ENCODE measurements at places on chromosomes 3 and 15.

DNA sequence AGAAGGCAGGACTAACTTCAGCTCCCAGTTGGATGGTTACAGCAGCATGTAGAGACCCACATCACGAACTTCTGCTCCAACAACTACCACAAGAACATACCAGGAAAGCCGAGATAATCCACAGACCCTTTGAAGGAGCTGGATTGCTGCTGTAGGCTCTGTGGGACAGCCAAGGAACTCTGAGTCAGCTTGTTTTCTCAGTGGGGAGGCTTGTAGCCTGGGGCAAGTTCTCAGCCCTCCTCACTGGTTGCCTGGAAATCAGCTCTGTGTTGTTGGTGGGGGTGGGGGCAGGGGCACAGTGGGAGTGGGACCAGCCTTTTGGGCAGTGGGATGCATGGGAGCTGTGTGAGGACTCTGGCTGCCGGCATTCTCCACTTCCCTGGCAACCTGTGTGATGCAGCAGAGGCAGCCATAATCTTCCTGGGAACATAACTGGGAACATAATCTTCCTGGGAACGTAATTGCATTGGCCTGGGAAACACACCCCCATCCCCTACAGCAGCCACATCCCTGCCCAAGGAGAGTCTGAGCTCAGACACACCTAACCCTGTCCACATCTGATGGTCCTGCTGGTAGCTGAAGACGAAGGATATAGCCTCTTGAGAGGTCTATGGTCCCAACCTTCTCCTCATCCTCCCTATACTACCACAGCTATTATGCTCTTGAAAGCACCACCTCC is 153.1 kb downstream of the PEAK1 start:
- DNase-seq: no peak

- no peak for DNase-seq
These were observed 67.2 kb downstream of the PEX5L start for GRCh38 chr3:179969525-179969924.

GRCh38 chr3:134067531-134068161 is 37.9 kb upstream of the SLCO2A1 start:
- DNase-seq: no peak

- no peak for DNase-seq
These were observed 441.6 kb upstream of the NAALADL2 start for GRCh38 chr3:174417573-174417972.

DNA sequence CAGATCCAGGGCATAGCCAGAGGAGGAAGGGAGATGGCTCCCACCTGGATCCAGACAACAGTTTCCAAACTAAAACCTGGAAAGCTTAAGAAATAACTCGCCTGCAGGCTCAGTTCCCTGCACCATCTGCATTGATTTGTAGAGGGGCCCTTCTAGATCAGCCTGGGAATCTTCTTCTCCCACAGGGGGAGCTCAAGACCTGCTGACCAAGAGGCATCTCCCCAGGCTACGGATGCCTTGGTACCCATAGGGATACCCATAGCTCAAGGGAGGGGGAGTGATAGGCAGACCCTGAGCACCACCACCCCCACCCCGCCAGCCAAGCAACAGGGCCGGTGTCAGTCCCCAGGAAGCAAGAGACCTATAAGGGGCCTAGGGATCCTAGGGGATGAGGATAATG is 28.0 kb upstream of the DCLK3 start:
- DNase-seq: no peak

- no peak for DNase-seq
These were observed 700.5 kb upstream of the NAALADL2 start for GRCh38 chr3:174158674-174159073.

All from stimulated activated CD4-positive, alpha-beta T cell treated with anti-CD3 and anti-CD28 coated beads, Interleukin-1b, Interleukin-23, amount 100 ng/mL, for 24 hours (primary cell).